ENCODE measurements at places on chromosomes 1 and 21.

DNA sequence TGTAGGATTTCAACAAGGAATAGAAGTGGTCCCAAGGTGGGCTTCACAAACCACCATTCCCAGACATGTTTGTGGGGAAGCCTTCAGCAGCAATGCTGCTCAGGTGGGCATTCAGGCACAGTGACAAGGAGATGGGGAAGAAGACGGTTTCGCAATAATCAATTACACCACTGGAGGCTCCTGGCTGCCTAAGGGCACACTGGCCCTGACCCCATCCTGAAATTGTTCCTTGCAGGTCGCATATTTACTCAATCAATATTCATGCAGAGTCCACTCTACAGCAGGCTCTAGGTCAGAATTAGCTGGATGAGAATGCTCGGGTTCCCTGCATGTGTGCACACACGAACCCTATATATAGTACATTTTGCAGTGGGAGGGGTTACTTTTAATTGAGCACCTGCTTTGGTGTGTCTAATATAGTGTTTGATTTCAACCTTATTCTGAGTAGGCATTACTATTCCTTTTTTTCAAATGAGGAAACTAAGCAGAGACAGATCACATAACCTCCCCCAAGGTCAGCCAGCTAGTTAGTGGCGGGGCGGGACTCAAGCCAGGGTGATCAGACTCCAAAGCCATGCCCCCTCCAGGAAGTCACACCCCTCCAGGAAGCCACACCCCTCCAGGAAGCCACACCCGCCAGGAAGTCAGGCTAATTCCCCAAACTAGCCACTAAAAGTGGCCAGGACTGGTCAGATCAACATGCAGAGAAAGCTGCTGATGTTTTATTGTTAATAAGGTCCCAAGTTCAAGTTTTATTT is 106.5 kb downstream of the HLCS start:
- no peak for DNase-seq

DNA sequence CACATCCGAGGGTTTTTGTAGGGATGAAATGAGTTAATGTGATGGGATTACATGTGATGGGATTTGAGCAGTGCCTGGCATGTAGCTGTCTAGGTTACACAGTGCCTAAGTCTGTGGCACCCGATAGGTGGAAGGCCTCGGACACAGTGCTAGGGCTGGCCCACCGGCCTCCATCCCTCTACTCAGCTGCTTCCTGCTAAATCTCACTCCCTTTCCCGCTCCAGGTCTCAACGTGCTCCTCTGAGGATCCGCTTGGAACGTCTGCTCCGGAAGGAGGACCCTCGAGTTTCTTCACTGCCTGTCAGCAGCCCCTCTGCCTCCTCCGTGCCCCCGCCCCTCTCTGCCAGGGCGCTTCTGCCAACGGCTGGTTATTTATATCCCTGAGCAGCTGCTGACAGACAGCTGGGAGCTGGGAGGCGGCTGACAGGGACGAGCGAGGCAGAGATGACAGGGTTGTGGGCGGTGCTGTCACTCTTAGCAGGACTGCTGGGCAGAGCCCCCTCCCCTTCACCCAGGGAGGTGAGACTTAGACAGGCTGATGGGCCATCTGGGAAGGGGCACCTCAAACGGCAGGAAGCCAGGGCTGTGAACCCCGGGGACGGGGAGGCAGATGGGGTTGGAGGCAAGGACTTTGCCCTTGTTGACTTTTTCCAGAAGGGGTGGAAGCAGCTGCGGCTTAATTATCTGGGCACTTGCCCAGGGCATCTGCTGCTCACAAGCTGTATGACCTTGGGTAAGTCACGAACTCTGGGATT is 26.6 kb upstream of the LRRN2 start:
- no peak for DNase-seq

- no peak for DNase-seq
Observed at GRCh38 chr1:198269646-198269940, 112.8 kb downstream of the NEK7 start.

DNA sequence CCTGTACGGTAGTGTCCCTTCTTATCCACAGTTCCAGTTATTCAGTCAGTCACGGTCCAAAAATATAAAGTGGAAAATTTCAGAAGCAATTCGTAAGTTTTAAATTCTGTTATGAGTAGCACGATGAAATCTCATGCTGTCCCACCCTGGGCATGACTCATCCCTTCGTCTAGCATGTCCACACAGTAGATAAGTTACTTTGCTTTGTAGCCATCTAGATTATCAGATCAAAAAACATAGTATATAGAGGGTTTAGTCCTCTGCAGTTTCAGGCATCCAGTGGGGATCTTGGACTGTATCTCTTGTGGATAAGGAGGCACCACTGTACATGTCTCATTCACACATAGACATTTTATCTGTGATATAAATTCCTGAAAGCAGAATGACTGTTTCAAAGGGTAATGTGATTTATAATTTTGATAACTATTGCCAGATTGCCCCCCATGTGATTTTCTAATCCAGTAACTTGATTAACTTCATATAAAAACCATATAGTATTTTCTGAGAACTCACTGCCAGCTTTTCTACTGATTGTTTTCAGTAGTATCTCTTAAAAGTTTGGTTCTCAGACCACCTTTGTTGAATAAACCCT is 143.3 kb downstream of the DYRK1A start:
- DNase-seq = no peak

GRCh38 chr21:14239281-14239680 is 23.3 kb downstream of the RBM11 start:
- DNase-seq = no peak

DNA sequence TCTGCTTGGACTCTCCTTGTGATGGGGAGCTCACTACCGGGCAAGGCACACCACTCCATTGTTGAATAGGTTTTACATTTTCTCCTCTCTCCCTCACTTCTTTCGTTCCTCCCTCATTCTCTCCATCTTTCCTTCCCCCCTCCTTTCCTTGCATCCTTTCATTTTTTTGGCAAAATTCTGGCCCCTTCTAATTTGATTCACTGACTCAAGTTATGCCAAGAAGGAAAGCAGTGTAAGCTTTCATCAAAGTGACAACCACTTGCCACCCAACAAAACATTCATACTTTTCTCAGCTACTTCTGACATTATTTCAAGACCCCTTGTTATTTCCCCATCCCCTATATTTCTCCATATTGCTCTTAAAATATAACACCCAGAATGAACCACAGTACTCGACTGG is 68.4 kb downstream of the CACNA1E start:
- DNase-seq = no peak

- no peak for DNase-seq
Observed at GRCh38 chr1:180066150-180066549, 88.5 kb upstream of the QSOX1 start.

DNA sequence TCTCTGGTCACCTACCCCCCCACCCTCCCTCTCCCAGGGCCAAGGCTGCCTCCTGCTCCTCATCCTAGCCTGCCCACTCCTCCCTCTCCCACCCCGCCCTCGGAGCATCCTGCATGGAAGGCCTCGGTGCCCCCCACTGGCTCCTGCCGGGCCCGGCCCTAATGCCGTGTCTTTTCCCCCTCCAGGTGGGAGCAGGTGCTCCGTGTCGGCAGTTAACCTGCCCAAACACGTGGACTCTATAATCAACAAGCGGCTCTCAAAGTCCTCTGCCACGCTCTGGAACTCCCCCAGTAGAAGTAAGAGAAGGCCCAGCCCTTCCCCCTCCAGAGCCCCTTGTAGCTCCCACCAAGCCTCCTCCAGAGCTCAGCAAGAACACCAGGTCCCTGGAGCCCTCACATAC is 18.8 kb downstream of the MAP7D1 start:
- DNase-seq = no peak

DNA sequence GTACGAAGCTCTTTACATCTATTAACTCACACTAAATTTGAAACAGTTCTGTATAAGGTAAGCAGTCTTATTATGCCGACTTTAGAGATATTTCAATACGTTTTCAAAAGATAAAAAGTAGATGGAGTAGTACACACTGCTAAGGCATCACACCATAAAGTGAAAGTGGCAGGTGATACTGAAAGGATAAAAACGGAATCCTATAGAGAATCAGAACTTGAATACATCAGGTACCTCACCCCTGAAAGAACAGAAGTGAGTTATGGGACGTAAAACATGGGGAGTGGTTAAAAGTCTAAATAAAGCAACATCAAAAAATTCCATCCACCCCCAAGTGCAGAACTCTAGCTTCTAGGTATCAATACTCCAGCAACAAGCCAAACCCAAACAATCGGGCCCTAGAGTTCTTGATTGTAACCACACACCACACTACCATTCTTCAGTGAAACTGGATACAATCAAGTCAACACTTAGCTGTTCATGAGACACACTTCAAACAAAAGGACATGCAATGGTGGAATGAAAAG is 142.6 kb downstream of the SMYD3 start:
- no peak for DNase-seq

GRCh38 chr1:144551107-144551542 is 41.6 kb upstream of the PPIAL4F start:
- no peak for DNase-seq

DNA sequence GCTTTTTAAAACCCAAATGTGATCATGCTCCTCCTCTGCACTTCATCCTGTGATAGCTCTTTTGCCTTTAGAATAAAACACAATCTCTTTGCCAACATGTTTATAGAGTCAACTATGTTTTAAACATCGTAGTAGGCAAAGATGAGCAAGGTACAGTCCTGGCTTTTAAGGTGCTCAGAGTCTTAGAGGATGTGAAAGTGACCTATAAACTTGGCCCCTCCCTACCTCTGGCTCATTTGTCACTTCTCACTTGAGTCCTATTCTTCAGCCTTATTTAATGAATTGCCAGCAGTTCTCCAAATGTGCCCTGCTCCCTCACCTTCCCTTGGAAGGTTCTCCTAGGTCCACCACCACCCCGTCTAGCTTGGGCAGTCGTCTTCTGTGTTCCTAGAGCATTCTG is 617.0 kb upstream of the NR5A2 start:
- no peak for DNase-seq

DNA sequence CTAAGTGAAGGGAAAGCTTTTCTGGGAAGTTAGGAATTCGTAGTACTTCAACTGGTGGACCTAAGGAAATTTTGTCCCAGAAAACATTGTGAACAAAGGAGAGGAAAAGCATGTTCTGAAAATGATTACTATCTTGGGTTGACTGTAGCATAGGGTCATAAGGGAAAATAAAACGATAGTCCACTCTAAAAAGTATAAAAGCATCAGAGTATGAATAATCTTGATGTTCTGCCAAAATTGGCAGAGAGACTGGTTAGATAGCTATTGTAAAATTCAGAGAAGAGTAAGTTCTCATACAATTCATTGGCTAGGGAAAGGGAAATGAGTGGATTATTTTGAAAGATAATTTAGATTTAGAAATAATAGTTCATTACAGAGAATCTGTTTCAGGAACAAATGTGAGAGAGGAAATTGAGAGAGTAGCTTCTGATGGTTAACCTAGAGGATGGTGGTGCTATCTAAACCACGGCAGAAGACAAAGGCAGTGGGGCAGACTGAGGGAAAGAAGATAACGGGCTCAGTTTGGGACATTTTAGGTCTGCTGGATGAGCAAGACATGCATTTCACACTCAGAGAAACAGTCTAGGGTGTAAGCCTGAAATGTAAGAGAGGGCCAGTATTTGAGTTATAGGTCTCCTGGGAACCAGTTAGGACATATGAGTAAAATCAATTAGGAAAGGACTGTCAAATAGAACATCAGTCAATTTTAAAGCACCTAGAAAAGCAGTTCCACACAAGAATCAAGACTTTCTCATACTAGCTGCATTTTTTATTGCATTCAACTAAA is 799.3 kb upstream of the CXADR start:
- no peak for DNase-seq

GRCh38 chr1:198102454-198102827 is 54.4 kb upstream of the NEK7 start:
- DNase-seq = no peak

GRCh38 chr1:109547463-109548320 is 723 bp upstream of the GNAI3 start:
- no peak for DNase-seq

DNA sequence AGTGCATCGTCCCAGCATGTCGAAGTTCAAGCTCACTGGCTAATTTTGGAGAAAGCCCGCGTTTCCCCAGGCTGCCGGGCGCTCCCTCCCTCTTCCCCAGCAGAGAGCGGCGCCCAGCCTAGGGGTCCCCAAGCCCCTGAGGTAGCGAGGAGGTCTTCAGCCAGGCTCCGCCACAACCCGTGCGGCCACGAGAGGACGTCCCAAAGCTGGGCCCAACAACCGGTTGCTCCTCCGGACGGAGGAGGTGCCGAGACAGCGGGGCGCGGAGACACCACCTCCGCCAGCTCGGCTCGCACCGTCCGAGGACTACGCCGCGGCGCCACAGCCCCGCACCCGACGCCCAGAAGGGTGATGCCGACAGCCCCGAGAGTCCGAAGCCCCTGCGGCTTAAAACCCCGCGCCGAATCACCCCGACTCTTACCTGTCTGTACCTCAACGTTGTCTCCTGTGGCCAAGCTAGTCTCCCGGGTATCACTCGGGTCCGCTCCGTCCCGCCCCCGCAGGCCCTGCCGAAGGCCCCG is at the start of gene DENND2C:
TSS of gene DENND2C (minus strand) at position 488 of the 521 bp plus-strand sequence. CDS start 44,065 bp downstream, outside the sequence.
- peak; percentile 7 for DNase-seq

- DNase-seq = no peak
Observed at GRCh38 chr1:230175163-230175747, 108.2 kb downstream of the GALNT2 start.

GRCh38 chr1:218752126-218752525 is 407.0 kb downstream of the TGFB2 start:
- DNase-seq = no peak

DNA sequence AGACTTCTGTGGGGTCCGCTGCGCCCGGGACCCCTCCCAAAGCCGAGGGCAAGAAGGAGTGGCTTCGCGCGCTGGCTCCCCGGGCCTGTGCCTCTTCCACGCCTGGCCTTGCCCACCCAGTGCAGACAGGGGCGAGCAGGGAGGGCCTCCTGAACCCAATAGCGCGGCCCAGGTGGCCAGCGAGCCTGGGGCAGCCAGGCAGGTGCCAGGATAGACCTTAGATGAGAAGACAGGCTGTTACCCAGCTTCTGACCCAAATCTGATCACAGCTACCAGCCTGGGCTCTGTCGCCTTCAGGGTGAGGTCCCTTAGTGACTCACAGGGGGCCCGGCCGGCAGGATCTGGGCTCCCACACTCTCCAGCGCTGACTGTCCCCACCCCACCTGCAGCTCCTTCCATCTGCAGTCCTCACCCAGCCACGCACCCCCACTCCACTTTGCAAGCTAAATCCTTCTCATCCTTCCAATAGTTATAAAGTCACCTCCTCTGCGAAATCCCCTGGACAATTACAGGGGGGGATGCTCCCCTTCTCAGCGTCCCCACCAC is 9.6 kb downstream of the CLEC20A start:
- no peak for DNase-seq

GRCh38 chr1:225626698-225627097 is 26.2 kb downstream of the ENAH start:
- DNase-seq = no peak

GRCh38 chr1:214296860-214297745 is 16.1 kb downstream of the SMYD2 start:
- no peak for DNase-seq

DNA sequence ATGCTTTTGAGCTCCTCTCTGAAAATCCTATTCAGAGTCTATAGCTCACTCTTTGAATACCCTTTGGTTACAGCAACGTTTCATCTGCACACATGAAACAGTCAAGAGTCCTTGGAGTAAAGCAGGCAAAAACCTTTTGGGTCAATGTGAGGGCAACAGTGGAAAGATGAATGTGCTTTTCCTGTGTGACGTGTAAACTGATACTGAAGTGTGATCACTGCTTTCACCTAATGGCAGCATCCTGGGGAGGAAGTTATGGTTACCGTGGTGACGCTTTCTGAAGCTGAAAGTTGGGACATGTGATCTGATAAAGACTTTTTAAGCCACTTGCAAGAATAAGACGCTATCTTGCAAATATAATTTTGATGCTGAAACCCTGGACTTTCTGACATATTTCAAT is 160.0 kb downstream of the SEC16B start:
- no peak for DNase-seq
